ENCODE measurements at places on chromosomes 6 and 20. TPM values are rescaled to one million over a fixed set of nuclear protein-coding genes. Genes with fewer than 3 reads are reported as not detected.

DNA sequence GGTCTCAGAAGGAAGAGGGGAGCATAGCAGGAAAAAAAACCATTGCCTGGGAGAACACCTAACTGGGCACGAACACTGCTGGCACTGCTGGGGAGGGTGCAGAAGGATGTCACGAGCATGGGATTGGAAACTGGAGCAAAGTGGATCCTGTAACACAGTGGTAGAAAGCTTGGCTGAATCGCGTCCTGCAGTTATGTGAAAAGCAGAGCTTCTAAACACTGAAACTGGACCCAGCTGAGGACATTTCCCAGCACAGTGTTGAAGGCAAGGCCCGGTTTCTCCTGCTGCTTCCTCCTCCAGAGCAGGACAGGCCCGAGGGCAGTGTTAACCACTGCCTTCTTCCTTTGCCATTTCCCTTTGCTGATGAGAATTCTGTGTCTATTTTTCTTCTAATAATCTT lies 6.7 kb downstream of the APMAP start:
- no peak for DNase-seq

DNA sequence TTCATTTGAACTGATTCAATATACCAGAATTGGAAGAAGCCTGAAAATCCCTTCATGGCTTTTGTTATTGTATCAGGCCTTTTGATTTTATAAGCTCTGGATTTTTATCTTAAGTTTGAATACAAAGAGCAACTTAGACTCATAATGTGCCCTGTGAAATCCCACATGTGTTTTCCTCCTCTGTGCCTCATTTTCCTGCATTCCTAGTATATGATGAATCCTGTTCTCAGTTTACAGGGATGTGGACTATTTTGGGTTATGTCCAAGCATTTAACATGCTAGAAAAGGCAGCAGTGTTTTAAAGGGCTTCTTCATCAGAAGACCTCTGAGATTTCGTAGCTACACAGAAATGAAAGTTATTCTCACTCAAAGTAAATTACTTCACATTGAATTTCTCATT lies 455.0 kb downstream of the RFPL4B start:
- DNase-seq, result no peak

DNA sequence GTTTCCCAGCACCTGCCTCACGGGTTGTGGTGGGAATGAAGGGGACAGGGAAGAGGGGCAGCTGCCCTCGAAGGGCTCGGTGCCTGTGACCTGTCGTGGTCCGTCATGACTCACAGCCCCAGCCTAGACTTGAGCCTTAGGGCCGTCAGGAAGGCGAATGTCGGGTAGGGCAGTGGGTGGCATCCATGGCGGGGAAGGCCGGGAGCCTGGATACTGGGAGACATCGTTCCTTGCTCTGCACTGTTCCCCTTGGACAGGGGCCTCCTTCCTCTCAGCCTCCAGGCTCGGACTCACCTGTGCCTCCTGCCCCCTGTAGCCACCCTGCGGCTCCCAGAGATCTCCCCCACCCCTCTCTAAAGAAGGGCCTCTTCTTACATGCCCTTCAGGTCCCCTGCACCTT lies 52.2 kb upstream of the APCDD1L start:
- no peak for DNase-seq

Gene ERVFRD-1
- not detected for total RNA-seq

- DNase-seq, result no peak
These were observed 4.8 kb downstream of the GMNN start for GRCh38 chr6:24779416-24780016.

DNA sequence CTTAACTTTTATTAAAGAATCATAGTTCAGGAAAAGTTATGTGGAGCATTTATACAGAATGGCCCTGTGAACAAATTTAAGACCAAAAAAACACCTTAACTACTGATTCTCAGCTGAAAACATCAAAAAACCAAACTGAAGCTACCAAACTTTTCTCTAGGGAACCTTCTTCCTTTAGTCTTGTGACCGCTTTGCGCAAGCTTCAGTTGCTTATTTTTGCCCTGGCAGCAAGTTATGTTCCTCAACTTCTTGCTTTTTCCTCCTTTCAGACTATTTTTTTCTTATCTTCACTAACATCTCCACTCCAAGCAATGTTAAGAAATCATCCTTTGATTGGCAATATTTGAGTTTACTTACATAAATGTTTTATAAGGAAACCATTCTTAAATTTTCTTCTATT lies 100.1 kb downstream of the MYB start:
- DNase-seq, result peak; percentile 44

DNA sequence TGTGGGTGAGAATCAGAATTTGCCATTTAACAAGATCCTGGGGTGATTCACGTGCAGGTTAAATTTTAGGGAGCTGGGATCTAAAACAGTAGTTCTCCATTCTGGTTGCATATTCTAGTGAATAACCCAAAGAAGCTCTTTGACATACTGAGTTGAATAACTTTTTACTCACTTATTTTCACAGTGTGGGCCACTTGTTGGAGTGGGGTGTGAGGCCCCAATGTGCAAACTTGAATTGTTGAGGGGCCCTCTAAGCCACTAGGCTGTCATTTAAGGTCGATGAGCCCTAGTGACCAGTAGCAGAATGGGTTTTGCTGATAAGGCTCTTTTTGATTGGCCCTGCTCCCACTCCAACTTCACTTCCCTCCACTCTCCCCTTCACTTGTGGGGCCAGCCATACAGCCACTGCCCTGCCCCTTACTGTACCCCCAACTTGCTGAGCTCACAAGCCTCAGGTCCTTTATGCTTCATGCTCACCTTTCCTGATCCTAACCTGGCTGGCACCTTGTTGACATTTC lies 33.6 kb upstream of the RIPOR2 start:
- DNase-seq, result no peak

- no peak for DNase-seq
These were observed 201.0 kb downstream of the PRL start for GRCh38 chr6:22095836-22096235.

DNA sequence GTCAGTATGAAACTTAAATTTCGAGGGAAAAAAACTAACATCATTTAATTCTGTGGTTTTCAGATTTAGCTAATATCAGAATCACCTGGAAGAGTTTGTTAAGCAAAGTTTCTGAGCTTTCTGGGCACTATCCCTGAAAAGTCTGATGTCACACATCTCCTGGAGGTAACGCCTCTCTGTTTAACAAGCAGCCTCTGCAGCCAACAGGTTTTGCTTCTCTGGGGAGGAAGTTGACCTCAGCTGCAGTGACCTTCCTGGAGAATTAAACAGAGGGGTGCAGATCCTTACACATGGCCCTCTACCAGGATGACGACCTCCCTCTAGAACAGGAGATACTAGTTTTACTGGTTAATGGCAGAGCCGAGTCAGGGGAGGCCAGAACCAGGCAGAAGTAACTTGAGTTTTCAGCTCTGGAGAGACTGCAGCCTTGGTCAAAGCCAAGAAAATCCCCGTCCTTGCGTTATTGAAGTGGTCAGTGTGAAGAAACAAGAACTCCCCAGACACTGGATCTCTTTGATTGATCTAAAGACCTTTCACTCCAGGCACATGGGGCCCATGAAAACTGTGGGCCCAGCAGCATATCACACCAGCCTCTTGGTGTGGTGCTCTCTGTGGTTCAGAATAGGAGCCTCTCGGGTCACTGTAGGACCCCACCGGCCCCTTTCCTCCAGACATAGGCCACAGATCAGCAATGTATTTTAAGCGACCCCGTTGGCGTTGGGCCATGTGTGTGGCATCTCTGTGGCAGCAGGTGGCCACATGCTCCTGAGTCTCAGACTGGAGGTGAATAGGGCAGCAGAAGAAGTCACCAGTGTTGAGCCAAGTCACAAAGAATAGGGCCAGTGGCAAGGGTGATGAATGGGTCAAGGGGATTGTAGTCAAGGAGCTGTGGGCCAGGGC lies 33.4 kb upstream of the CCR6 start:
- peak; percentile 82 for DNase-seq

Data from OCI-LY7 (cell line).